Vagina (tissue), 2 donors: ENCODE measurements at places on chromosomes 5 and 9.

- no peak for DNase-seq
Measured at GRCh38 chr9:33318781-33319180, 28.5 kb downstream of the NFX1 start.

- no peak for DNase-seq
Measured at GRCh38 chr9:76784881-76785280, 20.6 kb downstream of the PCA3 start.

- DNase-seq, result no peak
Measured at GRCh38 chr9:33233626-33234342, 6.2 kb upstream of the SPINK4 start.

DNA sequence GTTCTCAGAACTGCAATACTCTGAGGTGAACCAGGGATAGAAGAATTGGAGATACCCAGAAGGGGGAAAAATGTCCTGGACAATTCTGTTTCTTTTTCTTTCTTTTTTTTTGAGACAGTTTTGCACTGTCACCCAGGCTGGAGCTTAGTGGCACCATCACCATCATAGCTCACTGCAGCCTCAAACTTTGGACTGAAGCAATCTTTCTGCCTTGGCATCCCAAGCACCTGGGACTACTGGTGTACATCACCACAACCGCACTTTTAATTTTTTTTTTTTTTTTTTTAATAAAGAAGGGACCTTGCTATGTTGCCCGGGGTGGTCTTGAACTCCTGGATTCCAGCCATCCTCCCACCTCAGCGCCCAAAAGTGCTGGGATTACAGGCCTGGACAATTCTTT is 1.9 kb downstream of the EMB start:
- no peak for DNase-seq

- no peak for DNase-seq
Measured at GRCh38 chr5:156951359-156951758, 11.7 kb downstream of the TIMD4 start.

DNA sequence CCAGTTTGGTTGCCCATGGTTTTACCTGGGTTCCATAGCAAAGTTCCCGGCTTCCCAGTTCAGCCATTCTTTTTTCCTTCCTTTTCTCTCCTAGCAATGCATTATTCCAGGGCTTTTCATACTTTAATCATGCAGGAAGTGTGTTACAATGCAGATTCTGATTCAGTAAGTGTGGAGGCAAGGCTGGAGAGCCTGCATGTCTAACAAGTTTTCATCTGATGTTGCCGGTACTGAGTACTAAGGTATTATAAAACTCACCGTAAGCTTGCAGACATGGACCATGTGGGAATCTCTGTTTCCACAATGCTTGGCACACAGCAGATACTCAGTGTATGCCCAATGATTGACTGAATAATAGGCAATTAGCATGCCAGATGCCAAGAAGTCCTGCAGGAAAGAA is 102.9 kb upstream of the SHB start:
- no peak for DNase-seq

DNA sequence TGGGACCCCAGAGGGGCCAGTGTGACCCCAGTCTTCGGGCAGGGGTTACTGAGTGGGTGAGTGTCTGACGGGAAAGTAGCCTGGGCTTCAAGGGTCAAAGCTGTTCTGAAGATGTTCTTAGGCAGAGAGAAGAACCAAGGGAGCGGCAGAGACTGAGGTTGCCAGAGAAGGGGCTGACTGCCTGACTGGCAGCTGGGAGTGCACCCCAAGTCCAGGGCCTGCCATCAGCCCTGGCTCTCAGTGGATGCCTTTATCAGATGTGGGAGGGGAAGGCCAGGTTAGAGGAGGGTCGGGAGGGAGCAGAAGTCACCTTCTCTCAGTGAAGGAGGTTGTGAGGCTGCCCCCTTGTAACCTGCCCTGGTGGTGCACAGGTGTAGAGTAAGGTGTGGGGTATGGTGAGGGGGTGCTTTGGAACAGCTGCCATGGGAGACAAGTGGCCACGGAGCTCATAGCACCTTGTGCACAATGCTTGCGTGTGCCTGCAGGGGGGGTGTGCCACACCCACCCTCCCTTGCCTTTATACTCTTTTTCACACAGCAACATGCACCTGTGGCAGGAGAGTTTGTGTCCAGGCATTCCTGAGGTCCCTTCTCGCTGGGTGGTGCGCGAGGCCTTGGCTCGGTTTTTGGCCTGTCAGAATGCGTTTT is 18.9 kb downstream of the RALGPS1 start:
- DNase-seq, result no peak

DNA sequence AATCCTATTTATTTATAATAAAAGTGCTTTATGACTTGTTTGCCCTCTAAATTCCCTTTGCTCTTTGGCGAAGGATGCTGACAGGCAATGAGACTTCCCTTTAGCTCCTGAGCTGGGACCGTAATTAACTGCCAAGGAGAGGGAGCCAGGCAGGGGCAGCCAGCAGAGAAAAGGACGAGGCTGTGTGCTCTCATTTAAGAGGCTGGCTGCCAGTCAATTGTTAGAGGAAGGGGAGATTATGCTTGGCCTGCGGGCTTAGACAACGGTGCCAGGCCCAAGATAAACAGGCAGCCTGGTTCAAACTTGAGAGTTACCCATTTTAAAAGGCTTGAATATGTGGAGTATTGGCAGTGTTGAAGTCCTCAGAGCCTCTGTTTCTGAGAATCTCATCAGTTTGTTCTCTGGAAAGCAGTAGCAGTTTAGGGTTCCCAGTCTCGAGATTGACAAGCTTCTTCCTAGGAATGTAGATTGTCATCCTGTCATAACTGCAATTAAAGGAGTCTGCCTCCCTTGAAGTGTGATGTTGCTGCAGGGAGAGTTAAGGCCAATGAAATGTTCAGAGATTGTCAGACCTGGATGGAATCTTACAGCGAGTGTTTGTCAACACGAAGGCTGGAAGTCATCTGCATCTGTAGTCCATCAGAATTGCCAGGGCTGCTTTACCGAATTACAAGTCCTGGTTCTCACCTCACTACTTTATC is 113.2 kb downstream of the JAKMIP2 start:
- no peak for DNase-seq

DNA sequence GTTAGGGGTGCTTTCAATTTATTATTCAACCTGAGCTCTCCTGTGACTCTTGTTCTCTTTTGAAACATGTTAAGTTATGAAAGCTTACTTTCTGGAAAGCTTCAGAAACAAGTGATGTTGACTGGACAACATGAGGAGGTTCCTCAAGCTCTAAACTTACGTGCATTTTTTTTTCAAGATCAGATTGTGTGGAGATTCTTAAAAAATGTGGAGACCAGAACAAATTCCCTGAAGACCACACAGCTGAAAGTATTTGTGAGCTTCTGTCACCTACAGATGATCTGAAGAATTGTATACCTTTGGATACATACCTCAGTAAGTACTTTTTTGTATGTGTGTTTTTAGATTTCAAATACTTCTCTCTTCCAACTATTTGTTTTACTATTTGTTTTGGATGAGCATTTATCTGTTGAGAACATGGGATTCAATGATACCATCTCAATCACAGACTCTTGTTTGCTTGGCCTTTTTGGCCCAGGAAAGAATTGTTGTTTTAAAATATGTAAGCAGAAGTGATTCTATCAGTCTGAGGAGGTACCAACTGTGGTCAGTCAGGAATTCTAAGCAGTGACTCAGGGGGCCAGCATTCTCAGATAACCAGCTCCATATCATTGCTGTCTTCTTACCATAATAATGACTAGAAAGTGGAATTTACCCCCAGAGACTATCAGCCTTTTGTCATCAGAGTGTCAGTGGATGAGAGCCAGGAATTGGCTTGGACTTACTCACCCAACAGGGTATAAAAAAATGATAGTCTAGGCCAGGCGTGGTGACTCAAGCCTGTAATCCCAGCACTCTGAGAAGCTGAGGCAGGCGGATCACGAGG is 34.4 kb upstream of the GLIPR2 start:
- DNase-seq, result no peak

DNA sequence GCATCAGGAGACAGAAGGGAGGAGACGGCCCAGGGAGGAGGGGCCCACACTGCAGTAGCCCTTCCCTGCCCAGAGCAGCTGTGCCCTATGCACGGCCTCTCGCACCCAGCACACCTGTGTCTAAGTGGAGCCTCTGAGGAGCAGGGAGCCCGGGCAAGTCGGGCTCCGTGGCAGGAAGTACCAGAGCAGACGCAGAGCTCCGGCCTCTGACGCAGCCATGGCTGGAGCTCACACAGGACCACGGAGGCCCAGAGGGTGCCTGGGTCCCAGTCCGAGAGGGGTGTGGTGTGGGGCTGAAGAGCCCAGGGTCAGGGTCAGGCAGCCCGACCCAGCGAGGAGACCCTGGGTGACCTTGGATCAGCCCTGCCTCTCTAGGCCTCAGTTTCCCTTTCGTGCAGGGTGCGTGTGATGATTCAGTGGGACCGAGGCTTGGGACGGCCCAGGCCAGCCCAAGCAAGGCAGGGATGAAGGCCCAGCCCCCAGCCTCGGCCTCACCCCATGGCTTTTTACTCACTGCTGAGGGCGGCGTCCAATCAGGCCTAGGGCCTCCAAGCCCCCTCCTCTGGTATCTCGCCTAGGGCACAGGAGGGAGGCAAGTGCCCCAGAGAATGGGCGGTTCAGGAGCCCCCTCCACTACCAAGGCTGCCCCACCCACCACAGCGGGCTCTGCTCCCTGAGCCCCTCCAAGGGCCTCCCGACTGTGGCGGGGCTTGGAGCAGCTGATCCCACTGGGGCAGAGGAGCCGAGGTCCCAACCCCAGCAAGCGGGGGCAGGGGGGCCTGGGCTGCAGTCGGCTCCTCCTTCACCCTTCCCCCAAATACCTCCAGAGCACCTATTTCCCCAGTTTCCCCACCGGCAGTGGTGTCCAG is 4.3 kb upstream of the AGPAT2 start:
- DNase-seq, result no peak

DNA sequence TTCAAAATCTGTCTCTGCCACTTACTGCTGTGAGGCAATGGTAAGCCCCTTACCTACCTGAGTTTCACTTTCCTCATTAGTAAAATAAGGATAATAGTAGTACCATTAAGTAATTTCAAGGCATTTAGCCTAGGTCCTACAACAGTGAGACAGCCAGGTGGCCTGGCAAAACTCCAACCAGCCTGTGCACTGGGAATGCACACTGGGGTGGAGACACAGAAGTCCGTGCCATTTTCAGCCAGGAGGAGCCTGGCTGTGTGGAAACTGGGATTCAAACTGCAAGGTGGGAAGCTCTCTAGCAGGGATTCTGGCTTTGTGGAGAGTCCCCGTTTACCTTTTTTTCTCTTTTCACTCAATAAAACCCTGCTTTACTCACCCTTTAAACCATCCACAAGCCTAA is 630.4 kb downstream of the PRELID2 start:
- no peak for DNase-seq

DNA sequence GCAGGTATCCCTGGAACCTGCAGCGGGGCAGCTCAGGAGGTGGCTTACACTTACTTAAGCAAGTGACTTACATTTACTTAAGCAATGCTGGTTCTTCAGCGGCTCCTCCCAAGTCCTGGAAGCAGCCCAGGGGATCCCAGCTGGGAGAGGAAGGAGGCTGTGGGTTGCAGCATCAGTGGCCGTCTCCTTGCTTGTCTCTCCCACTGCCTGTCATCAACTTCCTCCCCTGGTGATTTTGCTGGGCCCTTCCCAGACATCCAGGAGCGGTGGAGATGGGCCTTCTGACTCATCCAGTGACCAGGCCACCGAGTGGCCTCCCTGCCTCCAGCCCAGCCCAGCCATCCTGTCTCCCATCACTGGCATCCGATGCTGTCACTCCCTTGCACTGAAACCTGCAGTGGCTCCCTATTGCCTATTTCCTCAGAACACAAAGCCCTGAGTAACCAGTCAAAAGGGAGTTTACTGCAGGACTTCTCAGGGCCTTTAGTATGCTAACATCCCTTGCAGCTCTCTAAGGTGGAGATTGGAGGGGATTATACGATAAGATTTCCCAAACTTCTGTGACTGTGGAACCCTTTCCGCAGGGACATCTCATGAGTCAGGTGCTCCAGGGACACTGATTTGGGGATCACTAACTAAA is 155.9 kb upstream of the PHYKPL start:
- DNase-seq, result no peak

- DNase-seq, result no peak
Measured at GRCh38 chr5:58224221-58224620, 235.7 kb downstream of the PLK2 start.

- DNase-seq, result no peak
Measured at GRCh38 chr5:126871441-126871840, 94.5 kb downstream of the LMNB1 start.

- no peak for DNase-seq
Measured at GRCh38 chr5:149018909-149019443, 43.9 kb downstream of the SH3TC2 start.

- DNase-seq, result no peak
Measured at GRCh38 chr5:97141031-97141430, 1.4 kb downstream of the LIX1 start.

DNA sequence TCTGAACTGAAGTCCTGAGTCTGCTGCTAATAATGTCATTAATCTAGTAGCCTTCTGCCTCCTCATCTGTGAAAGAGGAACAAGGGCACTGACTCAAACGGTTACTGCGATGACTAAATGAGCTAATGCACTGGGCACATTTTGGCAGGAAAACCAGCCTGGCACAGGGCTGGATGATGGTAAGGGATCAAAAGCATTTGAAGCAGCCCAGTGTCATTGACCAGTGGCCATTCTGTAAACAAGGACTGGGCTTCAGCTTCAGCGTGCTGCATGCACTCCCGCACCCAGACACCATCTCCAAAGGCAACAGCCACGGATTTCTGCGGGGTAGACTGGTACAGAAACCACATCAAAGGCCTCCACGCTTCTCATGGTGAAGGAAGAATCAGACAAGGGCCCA is 8.0 kb downstream of the GCNT4 start:
- DNase-seq, result no peak

DNA sequence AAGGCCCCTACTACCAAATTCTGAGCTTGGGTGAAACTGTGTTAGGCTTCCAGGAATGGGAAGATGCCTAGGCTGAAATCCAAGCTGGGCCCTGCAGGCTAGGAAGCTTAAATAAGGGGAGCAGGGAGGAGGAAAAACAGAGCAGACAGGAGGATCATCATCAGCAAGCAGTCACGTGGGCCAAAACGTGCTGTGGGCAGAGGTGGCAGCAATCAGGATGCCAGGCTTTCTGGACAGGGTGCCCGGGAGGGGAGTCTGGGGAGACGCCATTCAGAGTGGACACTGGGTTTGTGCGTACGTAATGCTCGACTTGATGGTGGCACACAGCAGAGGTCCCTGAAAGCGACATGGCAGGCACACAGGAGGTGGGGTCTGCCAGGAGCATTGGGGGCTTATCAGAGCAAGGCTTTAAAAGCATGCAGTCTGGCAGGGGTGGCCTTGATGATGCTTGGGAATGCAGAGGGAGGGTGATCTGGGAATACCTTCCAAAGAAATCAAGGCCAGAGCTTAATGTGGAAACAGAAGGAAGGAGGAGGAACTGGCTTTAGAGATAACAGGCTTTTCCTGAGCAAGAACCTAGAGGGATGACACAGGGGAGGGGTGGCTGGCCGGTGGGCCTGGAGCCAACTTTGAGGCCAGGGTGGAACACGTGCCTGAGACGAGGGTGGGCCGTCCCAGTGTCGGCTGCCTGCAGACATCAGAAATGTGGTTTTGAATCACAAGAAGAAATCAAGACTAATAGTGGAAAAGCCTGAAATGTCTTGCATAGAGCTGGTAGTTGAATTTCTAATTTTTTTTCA is 212.5 kb downstream of the GADD45G start:
- DNase-seq, result no peak

GRCh38 chr5:173742432-173742816 is 126.0 kb upstream of the BOD1 start:
- no peak for DNase-seq
